Activated naive CD8-positive, alpha-beta T cell treated with anti-CD3 and anti-CD28 coated beads, Interleukin-2, amount 50 U/mL, for 24 hours (primary cell): ENCODE measurements at places on chromosomes 16 and 17.

DNA sequence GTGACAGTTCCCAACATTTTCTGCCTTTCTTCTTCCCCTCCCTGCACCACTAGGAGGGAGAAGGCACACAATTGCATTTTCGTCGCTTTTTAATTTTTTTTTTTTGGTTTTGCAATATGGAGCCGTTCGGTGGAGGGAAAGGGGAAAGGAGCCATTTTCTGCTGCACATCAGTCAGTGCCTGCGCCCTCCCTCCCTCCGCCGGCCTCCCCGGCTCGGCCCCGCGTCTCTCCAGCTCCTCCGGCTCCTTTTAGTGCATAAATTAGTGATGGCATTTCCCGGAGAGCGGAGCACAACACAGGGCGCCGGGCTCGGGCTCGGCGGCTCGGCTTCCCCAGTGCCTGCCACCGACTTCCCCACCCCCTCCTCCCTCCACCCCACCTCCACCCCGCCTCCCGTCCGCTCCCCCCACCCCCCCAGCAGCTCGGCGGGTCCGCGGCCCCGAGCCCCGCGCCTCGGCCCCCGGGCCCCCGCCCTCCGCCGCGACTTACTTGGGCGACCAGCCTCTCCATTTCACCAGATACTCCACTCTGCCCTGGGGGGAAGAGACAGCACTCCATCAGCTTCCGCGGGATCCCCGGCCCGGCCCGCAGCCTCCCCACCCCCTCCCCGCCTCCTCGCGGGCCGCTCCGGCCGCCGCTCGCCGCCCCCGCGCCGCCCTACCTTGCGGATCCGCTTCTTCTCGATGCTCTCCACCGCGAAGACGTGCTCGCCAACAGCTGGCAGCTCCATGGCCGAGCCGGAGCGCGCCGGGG lies 542 bp downstream of the CBX4 start:
- peak; percentile 69 for DNase-seq

- DNase-seq, result peak; percentile 66
These were observed 8.9 kb downstream of the OR4D1 start for GRCh38 chr17:58156839-58157803.

DNA sequence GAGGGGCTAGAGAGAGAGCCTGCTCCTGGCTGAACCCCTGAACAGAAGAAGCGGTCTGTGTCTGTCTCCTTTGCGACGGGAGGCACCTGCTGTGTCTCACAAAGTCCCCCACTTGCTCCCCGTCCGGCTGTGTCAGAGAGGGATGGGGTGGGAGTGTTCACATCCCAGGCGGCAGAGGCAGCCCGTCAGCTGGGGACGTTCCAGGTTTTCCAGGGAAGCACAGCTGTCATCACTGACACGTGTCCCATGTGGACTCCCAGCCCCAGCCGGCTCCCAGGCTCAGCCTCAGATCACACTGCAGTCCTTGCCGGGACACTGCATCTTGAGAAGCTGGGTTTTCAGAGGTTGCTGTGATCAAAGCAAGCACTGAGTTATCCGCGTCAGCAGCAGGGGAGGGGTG lies 1.6 kb downstream of the TELO2 start:
- DNase-seq, result no peak

DNA sequence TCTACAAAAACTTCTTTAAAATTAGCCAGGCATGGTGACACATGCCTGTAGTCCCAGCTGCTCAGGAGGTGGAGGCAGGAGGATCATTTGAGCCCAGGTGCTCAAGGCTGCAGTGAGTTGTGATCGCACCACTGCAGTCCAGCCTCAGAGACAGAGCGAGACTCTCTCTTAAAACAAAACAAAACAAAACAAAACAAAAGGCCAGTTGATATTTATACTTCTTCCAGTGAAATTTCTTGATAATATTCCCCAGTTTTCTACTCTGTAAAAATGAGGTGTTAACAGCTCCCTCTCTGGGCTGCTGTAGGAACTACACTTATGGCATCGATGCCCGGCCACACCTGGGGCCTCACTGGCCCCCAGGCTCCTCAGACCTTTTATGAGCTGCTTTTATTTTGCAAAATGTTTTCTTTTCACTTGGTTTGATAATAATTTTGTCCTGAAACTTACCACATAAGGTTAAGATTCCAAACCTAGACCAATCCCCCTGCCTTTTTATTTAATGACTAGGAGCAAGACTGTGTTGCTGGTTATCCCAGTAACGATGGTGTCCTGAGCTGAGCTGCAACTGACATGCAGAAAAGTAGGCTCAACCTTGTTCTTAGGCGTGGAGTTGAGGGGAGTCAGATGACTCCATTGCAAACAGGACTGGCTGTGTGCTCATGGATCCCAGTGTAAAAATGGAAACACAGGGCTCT lies 17.6 kb downstream of the MAPK8IP3 start:
- peak; percentile 50 for DNase-seq

GRCh38 chr17:59353936-59354755 lies 22.7 kb downstream of the YPEL2 start:
- DNase-seq, result no peak

DNA sequence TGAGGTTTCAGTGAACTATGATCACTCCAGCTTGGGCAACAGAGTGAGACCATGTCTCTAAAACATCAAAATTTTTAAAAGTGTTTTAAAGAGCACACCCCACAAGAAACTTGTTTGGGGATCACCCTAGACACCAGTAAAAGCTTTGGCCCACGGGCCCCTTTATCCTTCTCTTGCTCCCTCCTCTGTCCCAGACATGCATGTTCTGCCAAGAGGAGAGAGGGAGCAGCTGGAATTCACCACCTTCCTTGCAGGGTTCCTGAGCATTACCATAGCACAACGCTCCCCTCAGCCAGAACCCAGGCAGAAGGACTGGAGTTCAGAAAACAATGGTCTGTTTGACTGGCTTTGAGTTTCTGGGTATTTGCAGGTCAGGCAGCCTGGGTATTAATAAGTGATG lies 214.3 kb upstream of the CDH5 start:
- DNase-seq, result no peak

DNA sequence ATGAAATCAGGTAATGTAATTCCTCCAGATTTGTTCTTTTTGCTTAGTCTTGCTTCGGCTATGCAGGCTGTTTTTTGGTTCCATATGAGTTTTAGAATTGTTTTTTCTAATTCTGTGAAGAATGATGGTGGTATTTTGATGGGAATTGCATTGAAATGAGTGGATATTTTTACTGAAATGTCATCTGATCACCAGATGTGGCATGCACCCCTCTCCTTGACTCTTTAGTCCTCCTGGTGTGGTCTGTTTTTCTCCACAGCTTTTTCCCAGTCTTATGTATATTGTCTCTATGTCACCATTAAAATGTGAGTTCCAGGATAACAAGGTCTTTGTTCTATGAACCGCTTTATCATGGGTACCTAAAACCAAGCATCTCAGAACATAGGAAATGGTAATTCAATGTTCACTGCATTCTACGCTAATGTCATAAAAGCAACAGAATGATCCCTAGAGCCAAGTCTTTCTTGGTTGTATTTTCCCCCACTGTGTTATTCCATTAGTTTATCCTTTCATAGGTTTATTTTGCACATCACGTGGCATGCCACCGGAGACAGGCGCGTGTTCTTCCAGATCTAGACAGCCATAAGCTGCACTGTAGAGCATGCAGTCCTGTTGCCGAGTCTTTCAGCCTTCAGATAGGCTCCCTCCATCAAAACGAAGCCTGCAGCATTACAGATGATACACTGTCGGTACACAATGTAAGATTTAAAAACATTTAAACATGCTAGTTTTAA lies 172.5 kb downstream of the RPTOR start:
- no peak for DNase-seq

- no peak for DNase-seq
These were observed 22.6 kb upstream of the PMP22 start for GRCh38 chr17:15287538-15288267.

DNA sequence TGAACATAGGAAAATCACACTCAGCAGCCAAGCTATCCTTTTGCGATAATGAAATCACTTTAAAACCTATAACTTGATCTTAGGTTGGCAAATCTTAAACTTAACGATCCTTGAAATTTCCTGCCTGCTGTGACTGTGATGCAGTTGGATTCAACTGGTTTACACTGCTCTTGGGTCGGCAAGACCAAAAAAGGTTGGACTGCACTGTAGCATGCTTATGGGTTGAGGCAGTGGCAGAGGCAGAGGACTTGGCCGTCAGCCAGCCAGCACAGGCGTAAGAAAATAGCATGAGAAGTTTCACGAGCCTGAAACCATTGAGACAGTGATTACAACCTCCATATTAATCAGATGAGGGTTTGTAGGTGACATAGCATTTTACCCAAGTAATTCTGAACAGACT lies 21.4 kb downstream of the WSB1 start:
- DNase-seq, result no peak

DNA sequence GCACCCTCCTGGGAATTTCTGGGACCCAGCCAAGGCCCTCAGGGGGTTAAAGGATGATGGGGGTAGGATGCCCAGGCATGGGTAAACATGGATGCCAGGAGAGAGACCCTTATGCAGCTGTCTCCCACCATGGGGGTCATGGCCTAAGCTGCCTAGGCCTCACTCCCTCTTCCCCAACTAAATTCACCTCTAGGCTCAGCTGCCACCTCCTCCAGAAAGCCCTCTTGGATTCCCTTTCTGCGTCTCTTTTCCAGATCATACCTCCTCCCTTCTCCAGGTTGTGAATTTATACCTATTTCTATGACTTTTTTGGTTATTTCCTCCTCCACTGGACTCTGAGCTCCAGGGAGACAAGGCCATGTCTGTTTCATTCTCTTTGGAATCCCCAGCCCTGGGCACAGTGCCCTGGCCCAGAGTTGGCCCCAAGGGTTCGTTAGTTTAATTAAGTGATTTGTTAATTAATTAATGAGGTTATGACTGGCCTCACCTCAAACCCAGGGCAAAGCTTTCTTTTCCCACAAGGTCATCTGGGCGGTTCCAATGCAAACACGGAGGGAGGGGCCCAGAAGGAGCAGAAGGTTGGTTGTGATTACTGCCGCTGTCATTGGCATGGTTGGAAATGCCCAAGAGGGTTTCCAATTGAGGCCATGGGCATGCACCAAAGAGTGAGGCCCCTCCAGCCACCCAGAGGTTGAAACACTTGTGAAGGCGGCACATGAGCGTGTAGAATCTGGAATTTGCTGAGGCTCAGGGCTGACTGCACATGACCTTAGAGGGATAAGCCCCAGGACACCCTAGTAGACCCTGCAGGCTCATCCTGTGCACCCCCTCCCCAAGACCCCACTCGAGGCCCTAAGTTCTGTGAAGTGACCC lies 6.9 kb upstream of the KRT17 start:
- no peak for DNase-seq

GRCh38 chr16:58883131-58883530 lies 149.0 kb upstream of the GOT2 start:
- no peak for DNase-seq

DNA sequence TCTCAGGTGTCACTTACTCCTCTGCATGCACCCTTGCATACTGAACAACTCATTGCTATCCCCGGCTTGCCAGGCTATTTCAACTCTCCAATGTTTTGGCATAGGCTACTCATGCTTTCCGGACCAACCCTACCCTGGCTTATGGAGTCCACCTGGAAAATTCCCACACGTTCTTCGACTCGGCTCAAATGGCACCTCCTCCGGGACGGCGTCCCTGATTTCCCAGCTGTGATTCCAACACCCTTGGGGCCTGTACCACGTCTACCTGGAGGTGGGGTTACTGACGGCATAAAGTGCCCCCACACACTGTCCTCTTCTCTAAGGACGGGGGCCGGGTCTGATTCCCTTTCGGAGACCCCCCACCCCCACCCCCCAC lies 498 bp downstream of the SMYD4 start:
- peak; percentile 41 for DNase-seq

DNA sequence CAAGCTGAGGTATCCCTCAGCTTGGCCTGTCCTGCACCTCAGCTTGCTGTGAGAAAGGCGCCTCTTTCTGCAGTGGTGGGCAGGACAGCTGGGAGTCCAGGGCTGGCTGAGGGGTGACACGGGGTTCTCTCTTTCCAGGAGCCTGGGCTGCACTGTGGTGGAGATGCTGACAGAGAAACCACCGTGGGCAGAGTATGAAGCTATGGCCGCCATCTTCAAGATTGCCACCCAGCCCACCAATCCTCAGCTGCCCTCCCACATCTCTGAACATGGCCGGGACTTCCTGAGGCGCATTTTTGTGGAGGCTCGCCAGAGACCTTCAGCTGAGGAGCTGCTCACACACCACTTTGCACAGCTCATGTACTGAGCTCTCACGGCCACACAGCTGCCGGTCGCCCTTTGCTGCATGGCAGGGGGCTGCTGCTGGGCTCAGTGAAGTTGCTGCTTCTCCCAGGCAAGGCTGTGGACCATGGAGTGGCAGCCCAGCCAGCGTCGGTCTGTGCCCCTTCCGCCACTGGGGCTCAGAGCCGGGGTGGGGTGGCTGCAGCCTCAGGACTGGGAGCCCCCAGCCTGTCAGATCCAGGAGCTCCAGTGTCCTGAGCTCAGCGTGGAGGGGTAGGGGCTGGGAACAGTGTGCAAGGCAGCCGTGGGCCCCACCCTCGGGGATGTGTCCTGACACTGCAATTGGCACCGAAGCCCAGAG lies 6.4 kb downstream of the LIMD2 start:
- DNase-seq, result no peak
